ENCODE measurements at places on chromosomes 13 and 19. TPM values are rescaled to one million over a fixed set of nuclear protein-coding genes. Genes with fewer than 3 reads are reported as not detected.

- no peak overlapping the region for H3K4me3 ChIP-seq
- H3K36me3 ChIP-seq, result no peaks in the 10 kb centered on the region
- no peak overlapping the region for H3K27ac ChIP-seq
- no peak for DNase-seq
- no peaks in the 10 kb centered on the region for H3K4me1 ChIP-seq
- H3K27me3 ChIP-seq, result no peaks in the 10 kb centered on the region
These were observed 535.9 kb downstream of the GPC5 start for GRCh38 chr13:91934354-91934753.

- peaks cover 18% of the 10 kb centered on the region for H3K36me3 ChIP-seq
- no peak overlapping the region for H3K4me3 ChIP-seq
- H3K4me1 ChIP-seq, result no peaks in the 10 kb centered on the region
- no peaks in the 10 kb centered on the region for H3K27me3 ChIP-seq
- DNase-seq, result no peak
These were observed 5.0 kb upstream of the TEX29 start for GRCh38 chr13:111315347-111315995.

GRCh38 chr13:66224663-66225062, 1005.5 kb downstream of the PCDH9 start:
- no peaks in the 10 kb centered on the region for H3K4me1 ChIP-seq
- H3K27me3 ChIP-seq, result no peaks in the 10 kb centered on the region
- DNase-seq, result no peak
- H3K4me3 ChIP-seq, result no peak overlapping the region

ZNF541 gene
- 0.31 TPM for total RNA-seq

GRCh38 chr19:35783469-35784434, 8.4 kb downstream of the ARHGAP33 start:
- H3K27me3 ChIP-seq, result no peaks in the 10 kb centered on the region
- no peak overlapping the region for H3K27ac ChIP-seq
- no peak for DNase-seq

HRC gene
- not detected for total RNA-seq

TJP3 gene
- total RNA-seq, result 3.1 TPM

- no peaks in the 10 kb centered on the region for H3K4me1 ChIP-seq
- H3K27ac ChIP-seq, result no peak overlapping the region
- no peak for DNase-seq
- H3K4me3 ChIP-seq, result no peak overlapping the region
- peaks cover 8% of the 10 kb centered on the region for H3K27me3 ChIP-seq
- H3K36me3 ChIP-seq, result no peaks in the 10 kb centered on the region
These were observed 93.6 kb downstream of the KL start for GRCh38 chr13:33109801-33110200.

GRCh38 chr19:44891016-44891882, at the start of gene TOMM40:
Gene TOMM40 (plus strand): TSS chr19:44891254. CDS start chr19:44891416, 162 bp downstream.
- H3K4me3 ChIP-seq, result peak within 1 kb of the TSS; percentile 85
- H3K27me3 ChIP-seq, result no peaks in the 10 kb centered on the region

HIF3A gene
- not detected for total RNA-seq

DNA sequence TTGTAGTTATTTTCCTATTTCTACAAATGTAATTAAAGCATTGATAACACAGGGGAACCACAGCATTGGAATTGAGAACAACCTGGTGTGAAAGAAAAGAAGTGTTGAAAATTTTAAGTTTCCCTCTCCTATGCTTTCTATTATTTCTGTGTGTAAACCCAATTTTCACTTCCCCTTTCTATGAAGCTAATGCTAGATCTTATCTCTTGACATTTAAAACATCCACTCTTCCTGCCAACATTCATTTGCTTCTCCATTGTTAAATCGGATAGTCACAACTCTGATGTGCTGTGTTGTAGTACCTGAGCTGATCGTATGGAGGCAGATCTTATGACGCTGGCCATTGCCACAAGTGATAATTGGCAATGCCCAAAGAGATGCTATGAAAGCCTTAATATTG, 203.0 kb downstream of the ITGBL1 start:
- no peak for DNase-seq
- peaks cover 23% of the 10 kb centered on the region for H3K27me3 ChIP-seq
- H3K27ac ChIP-seq, result no peak overlapping the region
- H3K4me1 ChIP-seq, result no peaks in the 10 kb centered on the region
- no peak overlapping the region for H3K4me3 ChIP-seq

- no peak for DNase-seq
- H3K4me3 ChIP-seq, result peak overlapping the region; percentile 45
- H3K36me3 ChIP-seq, result peaks cover 3% of the 10 kb centered on the region
- H3K27ac ChIP-seq, result peak overlapping the region; percentile 82
- H3K4me1 ChIP-seq, result peaks cover 19% of the 10 kb centered on the region
- H3K27me3 ChIP-seq, result peaks cover 12% of the 10 kb centered on the region
These were observed 70.7 kb upstream of the GTF3A start for GRCh38 chr13:27353708-27354107.

DNA sequence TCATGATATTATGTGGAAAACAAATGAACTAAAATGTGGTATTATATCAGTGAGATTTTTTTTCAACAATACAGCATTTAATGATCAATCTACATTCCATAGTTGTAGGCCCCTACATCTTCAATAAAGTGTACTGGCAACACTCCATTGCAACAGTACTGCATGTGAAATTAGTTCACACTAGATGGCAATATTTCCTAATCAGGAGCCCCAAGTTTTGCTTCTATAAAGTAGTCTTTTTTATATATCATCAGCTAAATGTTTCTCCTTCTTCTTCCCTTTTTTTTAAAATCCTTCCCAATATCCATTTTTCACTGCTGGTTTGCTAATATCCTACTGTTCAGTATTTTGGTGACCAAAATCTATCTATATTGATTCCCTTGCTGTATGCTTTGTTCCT, 528.3 kb upstream of the ATXN8OS start:
- no peak for DNase-seq
- no peaks in the 10 kb centered on the region for H3K36me3 ChIP-seq
- no peak overlapping the region for H3K27ac ChIP-seq
- no peaks in the 10 kb centered on the region for H3K4me1 ChIP-seq
- no peak overlapping the region for H3K4me3 ChIP-seq

DNA sequence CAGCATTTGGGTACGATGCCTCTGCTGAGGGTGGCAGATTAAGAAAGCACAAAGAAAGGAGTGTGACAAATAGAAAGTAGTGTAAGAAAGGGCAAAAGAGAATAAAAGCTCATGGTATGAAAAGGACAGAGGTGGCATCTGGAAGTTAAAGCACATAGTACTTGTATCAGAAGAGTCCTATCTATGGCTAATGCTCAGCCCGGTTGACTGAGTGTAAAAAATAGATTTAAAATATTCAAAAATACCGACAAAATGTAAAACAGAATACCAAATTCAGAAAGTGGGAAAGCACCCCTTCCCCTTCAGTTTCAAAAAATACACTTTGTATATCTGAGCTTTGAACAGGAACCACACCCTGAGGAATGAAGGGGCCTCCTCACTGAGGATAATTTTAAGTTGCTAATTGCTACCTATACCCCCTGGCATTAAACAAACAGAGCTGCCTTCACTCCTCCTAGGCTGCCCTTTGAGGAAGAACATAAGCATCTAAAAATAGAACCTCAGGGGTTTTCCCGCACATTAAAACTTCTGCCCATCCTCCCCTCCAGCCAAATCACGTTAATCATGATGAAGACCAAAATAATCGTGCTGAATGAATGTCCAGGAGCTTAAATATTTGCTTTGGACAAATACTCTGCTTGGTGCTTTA, 43.3 kb downstream of the DLEU7 start:
- no peak for DNase-seq
- peaks cover 1% of the 10 kb centered on the region for H3K27me3 ChIP-seq
- H3K27ac ChIP-seq, result no peak overlapping the region
- peaks cover 4% of the 10 kb centered on the region for H3K4me1 ChIP-seq
- no peaks in the 10 kb centered on the region for H3K36me3 ChIP-seq

GPC5 gene
- total RNA-seq, result 0.29 TPM

DNA sequence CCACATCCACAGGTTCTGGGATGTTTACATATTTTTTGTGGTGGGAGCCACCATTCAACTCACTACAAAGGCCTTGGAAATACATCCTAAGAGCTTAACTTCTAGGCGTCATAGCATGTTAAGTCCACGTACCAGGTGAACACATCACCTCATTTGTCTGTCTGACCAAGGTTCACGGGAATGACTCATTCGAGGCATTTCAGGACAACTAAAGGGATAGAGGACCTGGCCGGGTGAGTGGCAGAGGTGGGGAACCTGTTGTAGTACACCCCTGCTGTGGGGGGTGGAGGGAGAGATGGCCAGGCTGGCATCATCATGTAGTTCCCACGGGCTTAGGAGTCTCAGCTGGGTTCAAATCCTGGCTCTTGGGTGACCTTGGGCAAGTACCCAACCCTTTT, 51.5 kb downstream of the BICRA start:
- no peak overlapping the region for H3K4me3 ChIP-seq
- no peak overlapping the region for H3K27ac ChIP-seq
- H3K4me1 ChIP-seq, result peaks cover 7% of the 10 kb centered on the region
- H3K36me3 ChIP-seq, result no peaks in the 10 kb centered on the region
- no peak for DNase-seq

DNA sequence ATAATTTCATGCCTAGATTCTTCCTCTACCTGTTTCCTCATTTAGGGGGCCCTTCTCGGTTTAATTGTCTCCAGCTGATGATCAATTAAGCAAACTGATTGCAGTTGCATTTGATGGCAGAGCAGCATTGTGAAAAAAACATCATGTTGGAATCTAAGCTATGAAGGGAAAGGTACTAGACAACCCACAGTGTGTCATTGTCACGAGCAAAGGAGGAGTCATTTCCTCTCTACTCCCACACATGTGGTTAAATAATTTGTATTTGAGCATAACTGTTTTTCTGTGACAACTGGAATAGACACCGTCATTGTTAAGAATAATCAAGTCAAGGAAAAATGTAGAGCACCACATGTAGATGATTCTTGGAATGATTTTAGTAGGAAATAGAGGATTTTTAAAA, 240.3 kb downstream of the DCT start:
- peaks cover 36% of the 10 kb centered on the region for H3K4me1 ChIP-seq
- no peaks in the 10 kb centered on the region for H3K36me3 ChIP-seq
- no peaks in the 10 kb centered on the region for H3K27me3 ChIP-seq
- H3K27ac ChIP-seq, result no peak overlapping the region

LGALS7 gene
- not detected for total RNA-seq
